ENCODE measurements at places on chromosomes 6 and 20.

- DNase-seq, result no peak
Observed at GRCh38 chr20:41407607-41408006, 41.0 kb upstream of the EMILIN3 start.

GRCh38 chr6:75124983-75125382 lies 80.9 kb downstream of the COL12A1 start:
- DNase-seq, result no peak

GRCh38 chr6:108423982-108424705 lies 129.3 kb downstream of the AFG1L start:
- no peak for DNase-seq

- no peak for DNase-seq
Observed at GRCh38 chr6:28005975-28006374, 48.9 kb downstream of the OR2B6 start.

DNA sequence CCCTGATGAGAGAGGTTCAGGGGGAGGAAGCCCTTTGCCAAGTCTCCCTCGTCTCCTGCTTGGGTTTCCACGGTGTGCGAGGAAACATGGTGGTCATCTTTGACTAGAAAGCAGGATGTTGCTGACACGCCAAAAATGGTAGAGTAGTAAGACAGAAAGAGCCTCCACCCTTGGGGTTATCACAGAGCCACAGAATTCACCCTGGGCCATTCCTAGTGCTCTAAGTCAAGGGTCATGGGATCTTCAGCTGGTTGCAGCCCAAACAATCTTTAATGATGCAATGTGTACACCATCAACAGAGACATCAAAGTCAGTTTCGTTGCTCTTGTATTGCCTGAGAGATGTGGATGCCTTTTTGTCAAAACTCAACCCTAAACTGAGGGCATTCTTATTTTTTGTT lies 201.9 kb downstream of the LY86 start:
- DNase-seq, result no peak

- peak; percentile 51 for DNase-seq
Observed at GRCh38 chr6:24932832-24933231, 2.9 kb downstream of the RIPOR2 start.

DNA sequence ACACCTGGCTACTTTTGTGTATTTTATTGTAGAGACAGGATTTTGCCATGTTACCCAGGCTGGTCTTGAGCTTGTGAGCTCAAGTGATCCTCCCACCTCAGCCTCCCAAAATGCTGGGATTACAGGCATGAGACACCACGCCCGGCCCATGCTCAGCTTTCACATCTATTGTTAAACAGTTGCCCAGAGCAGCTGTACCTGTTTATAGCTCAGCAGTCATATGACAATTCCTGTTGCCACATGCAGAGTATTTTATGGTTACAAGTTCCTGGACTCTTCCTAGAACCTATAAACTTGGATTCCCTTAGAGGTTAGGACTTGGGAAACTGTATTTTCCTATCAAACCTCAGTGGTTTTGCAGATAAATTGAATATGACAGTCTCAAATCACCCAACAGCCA lies 188.3 kb upstream of the KCNG1 start:
- DNase-seq, result no peak

- no peak for DNase-seq
Observed at GRCh38 chr6:156731396-156731795, 45.8 kb upstream of the ARID1B start.

DNA sequence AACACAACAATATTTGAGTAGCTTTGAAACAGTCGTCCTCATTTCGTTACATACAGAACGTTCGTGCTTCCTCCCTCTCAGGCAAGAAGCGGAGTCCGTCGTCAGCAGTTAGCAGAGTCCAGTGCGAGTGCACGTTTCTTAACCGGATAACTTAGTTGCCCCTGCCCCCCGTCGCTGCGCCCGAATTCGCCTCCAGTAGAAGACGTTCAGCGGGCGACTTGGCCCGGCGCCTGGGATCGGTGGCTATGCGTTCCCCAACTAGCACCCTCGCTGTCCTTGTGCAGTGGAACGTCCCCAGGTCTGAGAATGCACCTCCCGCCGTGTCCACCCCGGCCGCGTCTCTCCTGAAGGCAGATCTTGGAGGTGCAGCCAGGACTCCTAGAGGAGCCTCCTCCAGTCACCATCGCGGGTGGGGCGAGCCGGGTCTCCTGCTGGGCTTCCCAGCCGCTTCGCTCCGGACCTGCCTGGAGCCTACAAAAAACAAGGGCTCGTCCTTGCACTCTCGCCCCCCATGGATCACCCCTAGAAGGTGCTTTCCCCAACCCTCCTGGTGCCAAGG lies 910 bp upstream of the PCSK2 start:
- no peak for DNase-seq

- DNase-seq, result peak; percentile 55
Observed at GRCh38 chr20:25035921-25036320, 22.0 kb downstream of the ACSS1 start.

DNA sequence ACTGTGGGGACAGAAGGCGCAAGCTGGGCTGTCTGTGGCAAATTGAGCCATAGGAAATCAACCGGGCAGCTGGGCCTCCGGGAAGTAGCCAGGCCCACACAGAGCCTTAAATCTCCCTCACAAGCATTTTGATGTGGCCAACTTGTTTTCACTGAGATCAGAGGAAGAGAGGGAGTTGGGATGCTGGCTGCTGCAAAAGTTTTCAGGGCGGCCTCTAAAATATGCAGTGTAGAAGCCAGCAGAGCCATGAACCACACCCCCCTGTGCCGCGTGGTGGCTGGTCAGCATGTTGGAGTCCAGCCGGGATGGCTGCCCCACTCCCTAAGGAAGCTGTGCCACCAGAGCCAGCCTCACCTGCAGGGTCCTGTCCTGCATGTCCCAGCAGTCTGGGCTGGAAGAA lies 167.4 kb downstream of the CDC5L start:
- DNase-seq, result no peak
